ENCODE measurements at places on chromosomes 1 and 21.

- DNase-seq, result no peak
Observed at GRCh38 chr21:33063375-33063883, 6.5 kb upstream of the OLIG1 start.

GRCh38 chr1:182739545-182739944 lies 50.0 kb upstream of the NPL start:
- no peak for DNase-seq

GRCh38 chr1:198893763-198894444 lies 255.1 kb downstream of the PTPRC start:
- DNase-seq, result no peak

GRCh38 chr1:172154551-172154950 lies 265.9 kb upstream of the C1orf105 start:
- no peak for DNase-seq

GRCh38 chr1:32032275-32032615 lies 18.6 kb downstream of the KHDRBS1 start:
- DNase-seq, result no peak

- DNase-seq, result no peak
Observed at GRCh38 chr1:21149855-21150432, 26.8 kb downstream of the EIF4G3 start.

DNA sequence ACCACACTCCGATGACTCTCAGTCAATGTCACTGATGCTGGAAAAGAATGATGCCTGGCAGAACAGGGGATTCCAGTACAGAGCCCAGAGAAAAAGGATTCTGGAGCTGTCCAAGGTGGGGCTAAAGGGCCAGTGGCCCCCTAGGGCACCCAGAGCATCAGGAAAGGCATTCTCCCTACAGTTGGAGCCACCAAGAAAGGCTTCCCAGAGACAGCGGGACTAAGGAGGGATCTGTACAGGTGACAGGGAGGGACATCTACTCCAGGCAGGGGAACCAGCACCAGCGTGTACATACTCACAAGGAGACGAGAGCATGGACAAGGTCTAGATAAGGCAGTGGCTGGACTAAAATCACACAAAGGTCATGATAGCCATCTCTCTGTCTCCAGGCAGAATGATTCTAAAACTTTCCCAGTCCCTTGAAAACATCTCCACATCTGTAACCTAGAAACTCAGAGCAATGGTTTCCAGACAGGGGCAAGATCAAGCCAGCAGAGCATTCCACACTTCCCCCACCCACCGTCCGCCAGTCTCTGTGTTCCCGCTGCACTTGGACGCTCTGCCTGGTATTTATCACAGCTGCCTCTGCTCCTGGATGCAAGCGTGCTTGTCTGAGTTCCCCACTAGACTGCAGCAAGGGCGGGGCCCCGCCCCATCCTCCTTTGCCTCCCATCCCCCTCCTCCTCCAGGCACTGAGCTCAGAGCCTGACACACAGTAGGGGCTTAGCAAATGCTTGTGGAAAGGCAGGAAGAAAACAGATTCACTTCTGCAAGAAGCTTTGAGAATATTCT lies 111.6 kb upstream of the ZC3H12A start:
- DNase-seq, result no peak

- no peak for DNase-seq
Observed at GRCh38 chr1:172425339-172425738, 4.9 kb downstream of the C1orf105 start.

- DNase-seq, result no peak
Observed at GRCh38 chr1:81125672-81126071, 675.1 kb upstream of the ADGRL2 start.

GRCh38 chr1:156129687-156130577 lies 15.4 kb downstream of the LMNA start:
- peak; percentile 93 for DNase-seq

DNA sequence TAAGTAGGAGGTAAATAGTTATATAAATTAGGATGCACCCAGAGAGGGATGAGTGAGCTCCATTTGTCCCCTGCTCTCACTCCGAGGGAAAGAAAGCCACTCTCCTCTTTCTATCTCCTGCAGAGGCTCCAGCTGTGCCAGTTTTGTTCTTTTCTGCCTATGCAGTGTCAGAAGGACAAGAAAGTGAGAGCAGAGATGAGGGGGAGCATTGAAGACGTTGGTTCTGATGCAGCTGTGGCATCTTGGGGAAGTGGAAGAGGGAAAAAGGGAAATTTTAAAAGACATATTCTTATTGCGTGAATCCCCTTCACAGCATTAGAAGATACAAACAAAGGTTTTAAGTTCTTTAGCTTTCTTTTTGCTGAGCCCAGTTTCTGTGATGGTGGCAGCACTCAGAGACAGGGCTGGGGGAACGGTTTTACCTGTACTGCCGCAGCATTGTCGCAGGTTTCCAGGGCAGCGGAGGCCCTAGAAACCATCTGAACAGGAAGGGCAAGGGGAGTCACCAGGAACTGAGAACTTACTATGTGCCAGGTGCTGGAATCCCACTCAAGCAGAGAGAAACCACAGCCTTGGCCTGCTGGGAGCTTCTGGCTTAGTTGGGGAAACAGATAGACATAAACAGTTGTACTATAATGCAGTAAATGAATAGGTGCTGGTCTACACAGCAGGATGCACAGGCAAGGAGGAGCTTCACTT lies 44.9 kb upstream of the USP24 start:
- DNase-seq, result no peak

- DNase-seq, result no peak
Observed at GRCh38 chr1:63983391-63984256, 209.8 kb downstream of the ROR1 start.

- no peak for DNase-seq
Observed at GRCh38 chr1:179058487-179059483, 23.1 kb upstream of the TOR3A start.

DNA sequence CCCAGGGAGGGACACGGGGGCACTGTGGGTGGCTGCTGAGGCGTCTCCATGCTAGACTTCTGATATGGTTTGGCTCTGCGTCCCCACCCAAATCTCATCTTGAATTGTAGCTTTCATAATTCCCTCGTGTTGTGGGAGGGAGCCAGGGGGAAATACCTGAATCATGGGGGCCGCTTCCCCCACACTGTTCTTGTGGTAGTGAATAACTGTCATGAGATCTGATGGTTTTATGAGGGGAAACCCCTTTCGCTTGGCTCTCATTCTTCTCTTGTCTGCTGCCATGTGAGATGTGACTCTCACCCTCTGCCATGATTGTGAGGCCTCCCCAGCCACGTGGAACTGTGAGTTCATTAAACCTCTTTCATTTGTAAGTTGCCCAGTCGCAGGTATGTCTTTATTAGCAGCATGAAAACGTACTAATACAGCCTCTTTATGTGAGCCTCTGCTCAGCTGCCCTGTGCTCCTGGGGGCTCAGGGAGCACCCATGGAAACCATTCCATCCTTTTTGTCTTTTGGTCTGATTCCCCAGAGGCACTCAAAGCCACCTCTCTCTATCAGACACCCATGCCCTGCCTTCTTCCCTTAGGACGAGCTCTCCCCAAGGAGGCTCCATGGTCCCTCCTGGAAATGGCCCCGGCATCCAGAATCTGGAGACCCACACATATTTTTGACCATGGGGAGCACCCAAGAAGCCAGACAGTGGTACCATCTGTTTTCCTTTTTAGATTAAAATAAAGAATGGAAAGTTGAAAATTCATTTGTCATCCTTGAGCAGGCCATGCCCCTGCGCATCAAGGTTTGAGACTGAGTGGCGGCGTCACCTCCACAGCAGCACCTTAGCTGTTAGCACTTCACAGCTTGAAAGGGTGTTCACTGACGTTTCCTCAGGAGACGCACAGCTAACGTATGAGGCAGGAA lies 65.9 kb upstream of the FAM20B start:
- DNase-seq, result peak; percentile 3

DNA sequence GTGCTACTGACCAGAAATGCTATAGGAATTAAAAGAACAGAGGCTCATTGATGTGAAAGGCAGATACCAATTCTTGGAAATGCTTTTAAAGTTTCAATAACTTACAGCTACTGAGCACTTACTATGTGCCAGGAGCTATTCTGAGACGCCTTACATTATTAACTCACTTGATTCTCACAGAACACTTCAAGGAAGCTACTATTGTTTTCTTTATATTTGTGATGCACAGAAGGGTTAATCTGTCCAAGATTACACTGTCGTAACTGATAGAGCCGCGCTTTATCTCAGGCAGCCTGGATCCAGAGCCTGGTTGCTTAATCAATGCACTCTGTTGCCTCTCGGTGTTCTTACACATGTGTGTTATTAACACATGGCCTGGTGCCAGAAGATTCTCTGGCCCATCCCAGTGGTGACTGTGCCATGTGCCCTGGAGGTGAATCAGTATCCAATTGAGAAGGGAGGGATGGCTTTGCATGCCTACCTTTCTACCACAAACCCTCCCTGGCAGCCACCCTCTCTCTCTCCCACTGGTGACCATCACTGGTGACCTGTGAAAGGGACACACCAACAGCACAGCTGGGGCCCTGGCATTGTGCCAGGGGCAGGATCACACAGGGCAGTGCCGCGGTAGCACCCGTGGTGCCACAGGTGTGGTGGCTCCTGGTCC lies 8.8 kb downstream of the FMO1 start:
- DNase-seq, result no peak

GRCh38 chr1:8663915-8664329 lies 153.5 kb downstream of the RERE start:
- DNase-seq, result no peak

GRCh38 chr1:226602186-226603021 lies 53.8 kb downstream of the STUM start:
- no peak for DNase-seq

DNA sequence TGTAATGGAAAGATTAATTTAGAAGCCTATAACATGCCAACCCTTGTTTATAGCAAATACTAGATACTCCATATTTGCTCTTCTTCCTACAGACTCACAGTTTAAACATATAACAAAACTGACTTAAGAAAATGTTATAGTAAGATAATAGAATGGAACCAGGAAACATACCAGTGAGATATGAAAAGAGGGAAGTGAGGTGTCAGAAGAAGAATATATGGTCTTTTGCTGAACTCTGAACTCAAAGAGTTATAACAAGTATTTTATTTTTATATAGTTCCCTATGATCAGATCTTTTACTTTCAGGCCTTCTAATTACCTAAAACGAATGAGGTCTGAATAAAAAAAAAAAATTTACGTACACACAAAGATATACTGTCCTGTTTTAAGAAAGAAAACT lies 20.9 kb downstream of the TMED5 start:
- DNase-seq, result no peak

- DNase-seq, result no peak
Observed at GRCh38 chr1:107443027-107443426, 302.2 kb downstream of the NTNG1 start.

DNA sequence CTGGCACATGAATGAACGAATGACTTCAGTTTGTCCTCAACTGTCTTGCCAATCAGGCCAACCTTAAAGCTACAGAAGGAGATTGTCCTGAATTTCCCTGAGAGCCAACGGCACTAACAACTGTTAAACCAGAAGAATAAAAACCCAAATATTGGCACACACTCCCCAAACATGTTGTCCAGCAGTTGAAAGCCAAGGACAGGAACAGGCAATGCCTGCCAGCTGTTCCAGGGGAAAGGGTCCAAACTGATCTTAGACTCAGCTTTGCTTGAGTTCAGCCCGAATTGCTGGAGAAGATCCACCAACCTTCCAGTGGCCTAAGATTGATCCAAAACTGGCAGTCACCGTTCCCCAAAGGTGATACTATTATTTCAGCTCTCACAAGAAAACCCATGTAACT lies 22.4 kb upstream of the AHCTF1 start:
- DNase-seq, result no peak

- no peak for DNase-seq
Observed at GRCh38 chr1:203089001-203089650, 3.3 kb upstream of the MYOG start.

GRCh38 chr1:54710434-54710833 lies 5.2 kb upstream of the TTC4 start:
- no peak for DNase-seq

- no peak for DNase-seq
Observed at GRCh38 chr1:20242890-20243479, 47.7 kb upstream of the VWA5B1 start.

GRCh38 chr1:33147997-33148314 lies 33.9 kb downstream of the TRIM62 start:
- DNase-seq, result peak; percentile 22
